Osteoblast (primary cell): ENCODE measurements at places on chromosomes 12 and 14. TPM values are rescaled to one million over a fixed set of nuclear protein-coding genes. Genes with fewer than 3 reads are reported as not detected.

The CLEC4A gene
- 0.29 and 0.72 TPM in 2 replicates for total RNA-seq

The FGF23 gene
- total RNA-seq, result not detected in 2 replicates

The FOXN4 gene
- total RNA-seq, result not detected in 2 replicates

The CD69 gene
- total RNA-seq, result not detected in 2 replicates

The MMP19 gene
- 13.0 and 14.7 TPM in 2 replicates for total RNA-seq

DNA sequence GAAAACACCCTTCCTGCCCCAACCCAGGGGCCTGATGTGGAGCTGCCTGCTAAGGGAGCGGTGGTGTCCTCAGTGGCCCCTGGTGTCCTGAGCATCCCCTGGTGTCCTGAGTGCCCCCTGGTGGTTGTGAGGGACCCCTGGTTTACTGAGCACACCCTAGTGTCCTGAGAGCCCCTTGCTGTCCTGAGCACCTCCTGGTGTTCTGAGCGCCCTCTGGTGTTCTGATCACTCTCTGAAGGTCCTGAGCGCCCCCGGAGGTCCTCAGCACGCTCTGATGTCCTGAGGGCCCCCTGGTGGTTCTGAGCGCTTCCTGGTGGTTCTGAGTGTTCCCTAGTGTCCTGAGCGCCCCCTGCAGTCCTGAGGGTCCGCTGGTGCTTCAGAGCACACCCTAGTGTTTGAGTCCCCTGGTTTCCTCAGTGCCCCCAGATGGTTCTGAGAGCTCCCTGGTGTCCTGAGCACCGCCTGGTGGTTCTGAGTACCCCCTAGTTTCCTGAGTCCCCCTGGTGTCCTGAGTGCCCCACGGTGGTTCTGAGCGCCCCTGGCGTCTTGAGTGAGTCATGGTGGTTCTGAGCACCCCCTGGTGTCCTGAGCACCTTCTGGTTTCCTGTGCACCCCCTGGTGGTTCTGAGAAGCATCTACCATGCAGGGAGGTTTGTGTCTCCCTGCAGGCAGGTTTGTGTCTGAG is 1004.2 kb downstream of the TMEM121 start:
- DNase-seq, result no peak

DNA sequence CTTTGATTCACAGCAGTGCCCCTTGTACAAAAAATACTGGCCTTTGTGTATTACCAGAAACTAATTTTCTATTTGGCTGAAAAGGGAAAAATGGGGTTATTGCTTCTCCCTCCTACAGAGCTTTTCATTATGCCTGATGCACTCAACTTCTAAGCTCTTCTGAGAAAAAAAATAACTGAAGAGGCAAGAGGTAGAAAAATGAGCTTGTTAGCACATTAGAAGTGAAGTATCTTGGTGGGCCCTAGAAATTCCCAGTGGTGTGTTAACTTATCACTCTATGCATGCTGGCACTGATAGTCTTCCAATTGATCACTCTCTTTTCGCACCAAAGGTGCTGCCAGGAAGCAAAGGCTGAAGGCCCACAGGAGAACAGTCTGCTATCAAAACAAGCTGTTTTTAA is 17.1 kb downstream of the INSM2 start:
- no peak for DNase-seq

GRCh38 chr12:83018088-83018487 is 331.4 kb downstream of the TMTC2 start:
- no peak for DNase-seq

DNA sequence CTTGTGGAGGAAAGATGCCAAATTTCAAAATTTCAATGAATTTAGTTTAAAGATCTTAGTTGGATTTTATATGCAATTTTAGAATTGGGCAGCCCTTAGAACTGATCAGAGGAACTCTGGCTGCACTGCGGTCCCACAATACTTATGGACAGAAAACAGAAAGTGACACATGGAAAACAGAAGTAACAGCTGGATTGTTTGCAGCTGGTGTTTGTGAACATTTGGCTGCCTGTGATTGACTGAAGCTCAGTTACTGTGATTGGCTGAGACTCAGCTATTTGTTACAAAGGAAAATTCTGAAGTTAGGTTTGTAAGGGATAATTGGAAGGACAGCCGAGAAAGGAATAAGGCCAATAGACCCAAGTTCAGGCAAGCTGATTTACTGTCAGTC is 10.0 kb upstream of the KRT86 start:
- DNase-seq, result no peak

DNA sequence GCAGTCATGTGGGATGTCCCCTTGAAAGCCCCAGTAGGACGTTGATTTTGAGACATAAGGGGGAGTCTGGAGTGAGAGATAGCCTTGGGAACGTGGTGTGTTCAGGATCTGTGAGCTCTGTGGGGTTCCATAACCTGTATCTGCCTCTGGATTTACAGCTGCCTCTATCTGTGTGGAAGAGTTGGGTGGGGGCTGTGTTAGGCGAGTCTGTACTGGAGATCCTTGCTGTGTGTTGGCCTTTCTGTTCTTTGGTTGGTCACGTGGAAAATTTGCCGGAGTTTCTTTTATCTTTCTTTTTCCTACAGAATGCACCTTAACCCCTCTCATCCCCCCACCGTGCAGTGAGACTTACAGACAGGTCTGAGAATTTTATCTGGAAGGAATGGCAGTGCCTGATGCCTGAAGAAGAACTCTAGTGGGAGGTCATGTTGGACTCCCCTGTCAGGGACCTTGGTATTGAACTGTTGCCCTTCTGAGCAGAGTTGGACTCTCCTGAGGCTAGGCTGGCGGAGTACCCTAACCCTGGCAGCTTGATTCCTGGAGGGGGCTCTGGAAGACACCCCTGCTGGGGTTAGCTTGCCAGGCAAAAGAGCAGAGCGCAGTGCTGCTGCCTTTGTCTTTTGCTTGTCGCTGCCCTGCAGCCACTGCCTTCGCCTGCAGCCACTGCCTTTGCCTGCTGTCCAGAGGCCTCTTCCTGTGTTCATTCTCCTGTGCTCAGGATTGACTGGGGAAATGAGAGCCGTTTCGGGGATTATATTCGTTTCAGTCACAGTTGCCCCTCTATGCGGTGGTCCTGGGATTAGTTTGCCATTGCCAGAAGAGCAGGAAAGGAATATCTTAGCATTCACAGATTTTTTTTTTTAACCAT is 34.1 kb downstream of the ZNF664 start:
- no peak for DNase-seq

DNA sequence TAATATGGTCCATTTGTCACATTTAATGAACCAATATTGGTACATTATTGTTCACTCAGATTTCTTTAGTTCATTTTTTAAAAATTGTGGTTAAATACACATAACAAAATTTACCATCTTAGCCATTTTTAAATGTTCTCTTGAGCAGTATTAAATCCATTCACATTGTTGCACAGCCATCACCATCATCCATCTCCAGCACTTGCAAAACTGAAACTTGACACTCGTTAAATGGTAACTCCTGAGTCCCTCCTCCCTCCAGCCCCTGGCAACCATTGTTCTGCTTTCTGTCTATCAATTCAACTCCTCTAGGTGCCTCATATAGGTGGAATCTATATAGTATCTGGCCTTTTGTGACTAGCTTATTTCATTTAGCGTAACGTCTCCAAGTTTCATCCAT is 86.4 kb downstream of the ACACB start:
- DNase-seq, result no peak

DNA sequence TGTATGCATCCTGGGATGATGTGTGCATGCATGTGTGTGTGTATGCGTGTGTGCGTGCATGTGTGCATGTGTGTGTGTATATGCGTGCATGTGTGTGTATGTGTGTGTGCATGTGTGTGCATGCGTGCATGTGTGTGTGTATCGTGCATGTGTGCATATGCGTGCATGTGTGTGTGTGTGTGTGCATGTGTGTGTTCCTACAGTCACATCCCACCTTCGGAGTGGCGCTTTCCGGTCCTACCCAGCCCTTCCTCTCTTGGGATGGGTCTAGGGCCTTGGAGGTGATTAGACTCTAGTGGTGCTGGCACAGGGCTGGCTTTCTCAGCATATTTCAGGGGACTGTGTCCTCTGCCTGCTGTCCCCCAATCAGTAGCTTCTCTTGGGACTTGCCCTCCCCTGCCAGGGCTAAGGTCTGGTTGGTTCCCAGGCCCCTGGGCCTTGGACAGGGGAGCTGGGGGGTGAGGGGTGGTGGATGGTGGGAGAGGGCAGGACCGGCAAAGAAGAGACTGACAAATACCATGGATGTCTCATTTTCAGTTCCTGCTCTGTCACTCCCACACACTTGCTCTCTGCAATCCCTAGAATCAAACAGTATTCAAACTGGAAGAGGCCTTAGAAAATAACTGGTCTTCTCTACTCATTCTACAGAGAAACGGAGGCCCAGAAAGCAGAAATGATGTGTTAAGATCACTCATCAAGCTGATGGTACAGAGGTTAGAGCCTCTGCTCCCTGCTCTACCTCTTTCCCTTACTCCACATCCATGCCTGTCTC is 21.9 kb upstream of the FAIM2 start:
- no peak for DNase-seq

DNA sequence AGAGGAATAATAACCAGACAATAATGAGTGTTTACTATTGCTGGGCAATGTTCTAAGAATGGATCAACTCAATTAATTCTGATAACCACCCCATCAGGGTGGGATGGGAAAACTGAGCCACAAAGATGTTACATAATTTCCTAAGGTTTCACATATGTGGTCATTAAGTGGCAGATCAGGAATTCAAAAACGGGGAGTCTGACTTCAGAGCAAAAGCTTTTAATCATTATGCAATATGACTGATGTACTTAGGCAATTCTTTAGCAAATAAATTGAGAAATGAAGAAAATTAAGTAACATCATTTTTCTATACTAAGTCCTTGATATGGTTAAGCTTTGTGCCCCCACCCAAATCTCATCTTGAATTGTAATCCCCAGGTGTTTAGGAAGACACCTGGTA is 53.4 kb downstream of the PLCZ1 start:
- DNase-seq, result no peak

DNA sequence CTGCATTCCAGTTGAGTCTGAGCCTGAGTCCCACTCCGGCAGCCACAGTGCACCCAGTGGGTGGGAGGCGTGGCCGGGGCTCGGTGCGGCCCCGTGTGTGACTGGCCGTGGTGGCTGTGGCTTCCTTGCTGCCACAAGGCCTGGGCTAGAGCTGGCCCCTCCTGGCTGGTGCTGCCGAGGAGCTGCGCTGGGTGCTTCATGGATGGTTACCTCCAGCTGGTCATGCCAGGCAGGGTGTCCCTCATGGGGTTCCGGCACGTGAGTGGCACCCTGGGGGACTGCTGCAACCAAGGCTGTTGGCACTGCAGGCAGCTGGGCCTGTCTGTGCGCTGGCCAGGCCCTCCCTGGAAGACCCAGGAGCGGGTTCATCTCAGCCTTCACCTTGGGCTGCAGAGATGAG is 62.7 kb downstream of the KIF26A start:
- DNase-seq, result no peak

- DNase-seq, result no peak
These were observed 61.0 kb upstream of the RERGL start for GRCh38 chr12:18151036-18151435.

- DNase-seq, result no peak
These were observed 121.7 kb upstream of the NOVA1 start for GRCh38 chr14:26719514-26719913.
